RCC 7860 (cell line): ENCODE measurements at places on chromosomes 6 and 20.

DNA sequence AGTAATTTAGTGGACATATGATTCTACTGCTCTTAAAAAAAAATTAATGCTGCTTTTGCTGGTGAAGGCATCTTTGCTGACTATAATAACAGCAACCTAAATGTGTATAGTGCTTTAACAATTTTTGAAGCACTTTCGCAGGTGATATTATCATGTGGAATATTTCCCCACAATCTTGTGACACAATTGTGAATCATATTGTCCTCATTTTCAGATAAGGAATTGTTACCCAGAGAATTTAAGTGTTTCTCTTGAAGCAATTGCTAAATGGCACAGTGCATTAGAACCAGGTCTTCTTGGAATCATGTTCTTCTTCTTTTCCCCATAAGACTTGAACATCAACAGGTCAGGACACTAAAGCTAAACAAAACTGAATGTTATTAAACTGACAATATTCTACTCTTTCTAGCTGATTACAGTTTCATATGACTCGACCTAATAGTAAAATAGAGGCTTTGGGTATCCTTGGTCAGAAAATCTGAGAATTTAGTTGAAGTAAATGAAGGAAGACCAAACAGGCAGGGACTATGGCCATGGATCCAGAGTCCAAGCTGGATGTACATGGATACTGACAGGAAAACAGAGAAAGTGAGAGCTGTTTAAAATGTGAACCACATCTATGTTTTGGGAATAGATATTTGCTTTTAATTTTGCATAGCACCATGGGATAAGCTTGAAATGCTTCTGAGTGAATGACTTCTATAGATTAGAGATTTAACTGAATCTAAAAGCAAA, 121.8 kb upstream of the SLC35B3 start:
- DNase-seq, result no peak

- no peak for DNase-seq
Measured at GRCh38 chr6:139538366-139538765, 163.9 kb upstream of the CITED2 start.

- no peak for DNase-seq
Measured at GRCh38 chr6:109816452-109817374, 125.6 kb downstream of the FIG4 start.

- no peak for DNase-seq
Measured at GRCh38 chr20:32571566-32571965, 13.6 kb downstream of the NOL4L start.

DNA sequence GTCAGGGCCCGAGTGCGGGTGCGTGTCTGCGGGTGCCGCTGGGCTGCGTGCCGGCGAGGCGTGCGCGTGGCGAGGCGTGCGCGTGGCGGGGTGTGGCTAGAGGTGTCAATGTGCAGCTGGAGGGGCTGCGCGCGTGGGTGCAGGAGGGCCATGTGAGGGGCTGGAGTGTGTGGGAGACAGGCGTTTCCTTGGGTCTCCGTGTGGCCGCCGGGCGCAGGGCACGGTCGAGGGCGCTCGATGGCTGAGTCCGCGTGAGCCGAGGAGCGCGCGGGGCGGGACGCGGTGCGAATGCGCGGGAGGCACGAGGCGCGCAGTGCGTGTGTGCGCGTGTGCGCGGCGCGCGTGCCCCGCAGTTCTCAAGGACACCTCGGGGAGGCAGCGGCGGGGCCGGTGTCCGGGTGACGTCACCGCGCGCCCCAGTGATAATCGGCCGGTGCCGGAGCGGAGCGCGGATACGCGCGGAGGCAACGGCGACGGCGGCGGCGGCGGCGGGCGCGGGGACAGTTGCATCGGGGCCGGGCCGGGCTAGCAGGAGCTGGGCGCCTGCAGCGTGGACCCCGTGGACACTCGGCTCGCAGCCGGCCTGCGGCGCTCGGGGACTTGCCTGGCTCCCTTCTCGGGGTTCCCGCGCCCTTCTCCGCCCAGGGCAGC, 38.7 kb downstream of the YTHDF1 start:
- DNase-seq, result no peak

DNA sequence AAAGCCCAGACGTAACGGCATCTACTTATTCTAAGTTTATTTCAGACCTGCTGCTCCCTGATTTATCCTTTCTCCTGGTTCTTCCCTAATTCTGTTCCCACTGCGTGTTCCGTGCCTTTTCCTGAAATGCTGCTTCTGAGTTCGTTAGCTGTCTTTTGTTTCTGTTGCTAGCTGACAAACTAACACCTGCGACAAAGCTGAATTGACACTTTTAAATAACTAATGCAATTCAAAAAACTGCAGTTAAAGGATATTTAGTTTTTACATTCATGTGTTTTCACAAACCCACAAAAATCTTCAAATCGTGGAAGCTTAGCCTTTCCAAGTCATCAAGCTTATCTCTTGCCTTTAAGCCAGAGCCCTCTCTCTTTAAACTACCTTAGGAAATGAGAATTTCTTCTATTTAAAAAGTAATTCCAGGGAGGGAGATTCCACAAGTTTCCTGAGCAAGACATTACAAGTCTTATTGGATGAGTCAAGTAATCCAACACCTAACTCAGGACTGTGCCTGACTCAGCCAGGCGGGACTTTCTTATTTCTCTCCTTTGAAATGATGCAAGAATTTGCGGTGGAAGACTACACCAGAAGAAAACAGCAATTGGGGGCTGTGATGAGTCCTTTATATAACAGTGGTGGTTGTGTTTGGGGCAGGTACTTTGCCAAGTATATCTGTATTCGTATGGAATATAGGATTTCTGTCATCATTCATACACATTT, 6.3 kb downstream of the ADTRP start:
- peak; percentile 91 for DNase-seq

DNA sequence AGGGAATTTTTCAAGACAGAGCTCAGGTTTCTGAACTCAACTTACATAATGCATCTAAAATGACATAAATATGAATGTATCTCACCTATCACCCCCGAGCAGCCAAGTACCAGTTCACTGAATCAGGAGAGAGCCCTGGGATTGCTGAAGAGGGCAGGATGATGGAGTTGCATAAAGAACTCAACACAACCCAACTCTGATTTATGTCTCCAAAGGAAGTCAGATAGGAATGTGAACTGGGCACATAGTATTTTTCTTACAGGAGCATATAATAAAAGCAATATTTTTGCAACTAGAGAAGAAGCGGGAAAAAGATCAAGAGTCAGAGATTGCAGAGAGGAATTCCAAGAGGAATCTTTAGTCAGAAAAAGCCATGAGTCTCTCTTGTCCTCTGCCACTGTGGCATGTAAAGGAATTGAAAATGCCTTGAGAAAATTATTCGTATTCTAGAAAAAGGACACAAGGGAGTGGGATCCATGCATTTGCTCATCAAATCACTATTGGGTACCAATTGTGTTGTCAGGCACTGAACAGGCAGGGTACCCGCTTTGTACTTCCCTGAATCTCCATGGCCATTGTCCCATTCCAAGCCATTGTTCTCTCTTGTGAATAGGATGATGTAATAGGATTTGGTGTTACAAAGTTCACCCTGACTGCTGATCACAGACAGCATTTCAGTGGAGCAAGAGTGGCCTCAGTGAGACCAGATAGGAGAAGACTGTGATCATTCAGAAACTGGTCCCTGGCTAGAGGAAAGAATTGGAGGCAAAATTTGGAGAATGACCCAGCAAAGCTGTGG, 16.3 kb downstream of the RIN2 start:
- DNase-seq, result no peak
